ENCODE measurements at places on chromosomes 12 and 14.

- DNase-seq, result no peak
Measured at GRCh38 chr12:116456330-116457082, 102.7 kb upstream of the MAP1LC3B2 start.

DNA sequence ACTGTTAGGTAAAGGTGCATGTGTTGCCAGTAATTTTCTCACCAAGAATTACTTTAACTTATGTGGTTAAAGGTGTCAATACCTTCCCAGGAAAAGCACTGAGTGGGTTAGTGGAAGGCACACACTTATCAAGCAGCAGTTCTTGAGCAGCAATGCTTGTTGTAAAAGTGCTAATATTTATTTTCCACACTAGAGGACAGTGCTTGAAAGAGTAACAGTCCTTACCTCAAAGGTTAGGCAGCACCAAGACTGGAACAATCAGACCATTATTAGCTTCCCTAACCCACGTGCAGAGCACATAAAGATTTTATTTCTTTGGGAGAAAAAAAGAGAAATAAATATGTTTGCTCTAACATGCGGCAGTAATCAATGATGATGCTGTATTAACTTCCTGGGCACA lies 48.8 kb upstream of the KRR1 start:
- peak; percentile 67 for DNase-seq

- DNase-seq, result peak; percentile 38
Measured at GRCh38 chr14:33686218-33686617, 264.7 kb downstream of the EGLN3 start.

- no peak for DNase-seq
Measured at GRCh38 chr14:92692822-92693226, 55.6 kb downstream of the LGMN start.

GRCh38 chr14:61471297-61472005 lies 150.1 kb downstream of the PRKCH start:
- DNase-seq, result peak; percentile 22

DNA sequence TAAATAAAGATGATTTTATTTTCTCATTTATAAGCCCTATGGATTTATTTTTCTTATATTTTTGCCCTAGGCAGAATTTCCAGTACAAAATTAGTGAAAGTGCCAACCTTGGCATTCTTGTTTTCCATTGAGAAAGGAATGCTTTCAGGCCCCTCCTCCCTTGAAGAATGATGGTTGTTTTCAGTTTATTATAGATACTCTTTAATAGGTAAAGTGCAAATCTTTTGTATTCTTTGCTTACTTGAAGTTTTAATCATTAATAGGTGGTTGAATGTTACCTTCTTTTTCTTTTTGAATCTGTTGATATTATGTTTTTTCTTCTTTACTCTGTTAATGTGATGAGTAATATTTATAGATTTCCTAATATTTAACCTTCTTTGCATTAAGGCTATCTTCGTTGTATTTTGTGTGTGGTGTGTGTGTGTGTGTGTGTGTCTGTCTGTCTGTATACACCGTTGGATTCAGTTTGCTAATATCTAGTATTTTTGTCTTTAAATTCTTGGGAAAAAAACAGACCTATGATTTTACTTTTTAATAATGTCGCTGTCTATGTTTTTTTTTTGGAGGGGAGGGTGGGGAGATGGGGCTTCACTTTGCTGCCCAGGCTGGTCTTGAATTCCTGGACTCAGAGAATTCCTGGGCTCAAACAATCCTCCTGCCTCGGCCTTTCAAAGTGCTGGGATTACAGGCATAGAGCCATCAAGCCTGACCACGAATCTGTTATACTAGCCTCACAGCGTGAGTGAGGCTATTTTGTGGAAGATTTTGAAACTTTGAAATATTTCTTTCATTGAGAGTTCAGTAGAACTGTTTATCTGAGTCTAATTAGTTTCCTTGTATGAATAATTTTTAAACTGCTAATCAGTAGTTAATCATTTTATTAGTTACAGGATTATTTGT lies 13.5 kb downstream of the SRGAP1 start:
- no peak for DNase-seq

- no peak for DNase-seq
Measured at GRCh38 chr14:58547649-58548048, 90.1 kb upstream of the DACT1 start.

DNA sequence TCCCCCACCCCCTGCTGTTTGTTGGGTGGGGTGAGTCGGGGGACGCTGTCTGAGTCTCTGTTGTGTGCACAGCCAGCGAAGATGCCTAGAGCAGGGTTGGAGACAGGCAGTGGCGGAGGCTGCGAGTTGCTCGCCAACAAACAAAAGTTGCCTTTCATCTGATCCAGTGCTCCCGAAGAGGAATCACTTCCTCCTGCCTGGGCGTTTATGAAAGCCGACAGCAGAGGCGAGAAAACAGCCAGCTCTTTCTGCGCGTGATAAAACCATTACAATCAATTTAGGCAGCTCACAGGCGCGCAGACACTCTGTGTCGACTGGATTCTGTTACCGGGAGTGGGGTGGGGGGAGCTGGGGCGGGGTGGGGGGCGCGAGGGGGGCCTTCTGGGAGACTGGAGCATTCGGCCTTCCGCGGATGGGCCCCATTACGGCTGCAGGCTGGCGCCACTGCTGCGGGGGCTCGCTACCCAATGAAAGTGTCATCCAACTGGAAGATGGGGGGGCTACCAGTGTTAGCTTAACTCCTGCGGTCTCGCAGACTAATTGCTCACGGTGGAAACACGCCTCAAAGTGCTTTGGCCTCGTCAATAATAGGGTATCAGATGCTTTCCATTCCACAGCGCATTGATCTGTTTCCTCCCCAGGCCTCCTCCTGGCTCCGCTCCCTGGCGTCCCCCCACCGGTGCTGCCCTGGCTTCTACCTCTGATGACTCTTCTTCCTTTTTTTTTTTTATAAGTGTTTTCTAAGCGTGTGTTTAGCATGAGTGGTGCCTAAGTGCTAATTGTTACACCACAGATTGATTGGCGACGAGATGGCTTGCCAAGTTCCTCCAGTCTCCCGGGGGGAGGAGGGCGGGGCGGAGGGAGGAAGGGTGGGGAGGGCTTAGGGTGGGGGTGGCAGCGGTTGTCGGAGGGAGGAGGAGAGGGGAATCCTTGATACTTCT lies 678.4 kb downstream of the MED13L start:
- DNase-seq, result no peak

- DNase-seq, result no peak
Measured at GRCh38 chr14:93200553-93200952, 6.3 kb downstream of the GON7 start.

DNA sequence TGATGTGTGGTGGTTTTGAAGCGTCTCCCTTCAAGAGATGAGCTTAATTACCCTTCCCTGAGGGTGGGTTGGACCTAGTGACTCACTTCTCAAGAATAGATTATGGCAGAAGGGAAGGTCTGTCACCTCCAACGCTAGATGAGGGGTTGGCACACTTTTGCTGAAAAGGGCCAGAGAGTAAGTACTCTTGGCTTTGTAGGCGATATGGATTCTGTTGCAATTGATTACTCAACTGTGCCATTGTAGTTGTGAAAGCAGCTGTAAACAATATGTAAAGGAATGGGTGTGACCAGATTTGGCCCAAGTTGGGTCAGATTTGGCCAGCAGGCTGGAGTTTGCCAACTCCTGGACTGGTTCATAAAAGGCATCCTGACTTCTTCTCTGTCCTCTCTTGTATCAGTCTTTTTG lies 53.3 kb downstream of the SMIM41 start:
- DNase-seq, result no peak

GRCh38 chr14:61575551-61576150 lies 119.7 kb upstream of the HIF1A start:
- no peak for DNase-seq

- DNase-seq, result no peak
Measured at GRCh38 chr14:89184952-89185351, 232.1 kb downstream of the FOXN3 start.

- no peak for DNase-seq
Measured at GRCh38 chr12:92701441-92701840, 1.3 kb upstream of the PLEKHG7 start.

GRCh38 chr14:104107101-104107581 lies 21.6 kb downstream of the ASPG start:
- DNase-seq, result no peak

DNA sequence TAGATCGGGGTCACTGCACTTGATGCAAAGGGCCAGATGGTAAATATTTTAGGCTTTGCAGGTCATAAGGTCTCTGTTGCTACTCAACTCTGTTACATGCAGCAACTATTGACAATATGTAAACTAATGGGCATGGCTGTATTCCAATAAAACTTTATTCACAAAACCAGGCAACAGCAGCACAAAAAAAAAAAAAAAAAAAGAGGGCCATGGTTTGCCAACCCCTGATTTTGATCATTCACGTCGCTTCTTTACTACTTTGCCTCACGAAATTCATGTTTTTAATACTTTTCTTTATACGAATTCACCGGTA lies 152.9 kb downstream of the RBM19 start:
- no peak for DNase-seq

GRCh38 chr12:50725011-50725942 lies 38.6 kb upstream of the ATF1 start:
- no peak for DNase-seq

- DNase-seq, result no peak
Measured at GRCh38 chr12:132324841-132325732, 4.3 kb downstream of the GALNT9 start.

- no peak for DNase-seq
Measured at GRCh38 chr12:50790081-50790480, 26.2 kb downstream of the ATF1 start.

DNA sequence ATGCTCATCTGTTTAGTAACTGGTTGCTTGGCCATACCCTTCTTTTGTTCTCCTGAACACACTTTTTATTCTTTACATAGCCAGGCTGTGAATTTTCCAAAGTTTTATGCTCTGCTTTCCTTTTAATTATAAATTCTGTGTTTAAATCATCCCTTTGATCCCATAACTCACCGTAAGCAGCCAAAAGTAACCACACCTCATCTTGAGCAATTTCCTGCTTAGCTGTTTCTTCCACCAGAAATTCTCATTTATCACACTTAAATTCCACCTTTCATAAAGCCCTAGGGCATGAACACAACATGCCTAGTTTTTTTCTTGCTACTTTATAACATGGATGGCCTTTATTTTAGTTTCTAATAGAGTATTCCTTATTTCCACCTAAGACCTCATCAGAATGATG lies 510.7 kb downstream of the C12orf50 start:
- no peak for DNase-seq

DNA sequence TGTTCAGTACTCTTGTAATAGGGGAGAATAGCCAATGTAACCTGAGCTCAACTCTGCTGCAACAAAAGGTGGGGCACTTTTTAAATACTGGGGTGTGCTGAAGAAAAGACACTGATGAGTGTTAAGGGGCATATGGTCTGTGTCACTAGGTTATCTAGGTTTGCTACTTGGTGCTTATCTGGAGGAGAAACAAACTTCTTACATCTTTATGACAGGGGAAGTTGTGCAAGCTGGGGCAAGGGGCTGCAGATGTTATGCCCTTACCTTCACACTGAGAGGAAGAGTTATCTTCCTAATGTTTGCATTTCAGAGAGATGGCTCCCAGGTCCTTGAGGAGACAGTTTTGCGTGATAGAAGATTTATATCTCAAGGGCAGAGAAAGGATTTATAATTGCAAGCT lies 90.9 kb upstream of the PKP2 start:
- no peak for DNase-seq

GRCh38 chr14:54881761-54882401 lies 20.7 kb downstream of the GCH1 start:
- DNase-seq, result peak; percentile 20

DNA sequence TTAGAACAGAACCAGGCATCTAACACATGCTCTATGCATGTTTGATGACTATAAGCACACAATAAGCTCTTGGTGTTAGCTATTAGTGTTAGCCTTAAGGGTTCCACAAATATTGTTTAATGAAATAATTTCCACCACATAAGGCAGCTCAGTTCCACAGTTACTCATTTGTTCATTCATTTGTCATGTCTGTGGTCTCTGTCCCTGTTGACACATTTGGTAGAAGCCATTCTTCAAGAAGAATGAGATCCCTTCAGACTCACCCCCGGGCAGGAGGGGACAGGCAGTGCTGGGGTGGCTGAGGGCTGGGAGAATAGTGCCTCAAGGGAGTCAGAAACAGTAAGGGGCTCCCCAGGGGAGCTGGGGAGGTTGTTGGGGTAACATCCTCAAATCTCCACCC lies 3.7 kb upstream of the FAIM2 start:
- DNase-seq, result no peak

GRCh38 chr12:89525824-89526770 lies at the start of gene POC1B:
Gene POC1B (minus strand): TSS chr12:89526047. CDS start chr12:89525895, 152 bp downstream.
- DNase-seq, result peak; percentile 87

GRCh38 chr14:96826818-96827217 lies 29.6 kb downstream of the VRK1 start:
- no peak for DNase-seq

- peak; percentile 69 for DNase-seq
Measured at GRCh38 chr12:100741084-100741711, 53.4 kb upstream of the ANO4 start.

- DNase-seq, result no peak
Measured at GRCh38 chr12:57850854-57851430, 4.4 kb upstream of the CTDSP2 start.

- no peak for DNase-seq
Measured at GRCh38 chr12:129064209-129064855, 211.1 kb downstream of the GLT1D1 start.

DNA sequence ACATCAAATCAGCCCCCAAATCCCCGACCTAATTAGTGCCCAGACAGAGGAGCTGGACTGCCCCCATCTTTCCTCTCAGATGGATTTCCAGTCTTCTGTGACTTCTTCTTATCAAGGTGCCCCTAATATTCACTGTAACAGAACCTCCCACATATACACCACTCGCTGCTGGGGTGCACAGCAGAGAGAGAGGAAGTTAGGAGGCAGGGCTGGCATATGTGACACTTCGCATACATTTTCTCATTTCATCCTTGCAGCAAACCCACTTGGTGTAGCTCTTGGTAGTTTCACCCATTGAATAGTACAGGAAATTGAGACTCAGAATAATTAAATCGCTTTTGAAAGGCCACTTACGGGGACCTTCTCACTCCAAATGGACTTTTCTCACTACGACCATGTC lies 56.5 kb upstream of the CCND2 start:
- no peak for DNase-seq

DNA sequence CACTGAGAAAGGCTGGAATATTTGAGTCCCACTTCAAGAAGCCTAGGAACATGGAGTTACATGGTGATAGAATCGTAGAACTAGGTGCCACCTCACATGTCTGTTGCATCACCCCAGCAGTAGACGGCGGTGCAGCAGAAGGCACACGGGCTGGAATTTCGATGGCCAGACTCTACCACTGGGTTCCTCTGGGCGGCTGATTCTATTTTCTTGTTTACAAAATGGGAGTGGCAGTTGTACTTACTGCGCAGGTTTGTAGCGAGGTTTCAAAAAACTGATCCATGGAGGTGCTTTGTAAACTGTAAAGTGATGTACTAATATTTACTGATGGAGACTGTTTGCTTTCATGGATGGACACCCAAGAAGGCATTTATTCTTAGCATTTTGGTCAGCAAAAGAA lies 45.7 kb downstream of the WDR20 start:
- no peak for DNase-seq
